Naive thymus-derived CD4-positive, alpha-beta T cell (primary cell): ENCODE measurements at places on chromosomes 3 and 15. TPM values are rescaled to one million over a fixed set of nuclear protein-coding genes. Genes with fewer than 3 reads are reported as not detected.

- H3K4me1 ChIP-seq = no peaks in the 10 kb centered on the region
- no peak overlapping the region for H3K27ac ChIP-seq
- H3K27me3 ChIP-seq = no peaks in the 10 kb centered on the region
- no peak overlapping the region for H3K4me3 ChIP-seq
- H3K36me3 ChIP-seq = no peaks in the 10 kb centered on the region
Observed at GRCh38 chr15:69973102-69973714, 124.5 kb downstream of the TLE3 start.

GRCh38 chr3:53216723-53217122, 39.1 kb downstream of the TKT start:
- no peaks in the 10 kb centered on the region for H3K36me3 ChIP-seq
- H3K4me1 ChIP-seq = no peaks in the 10 kb centered on the region
- no peak overlapping the region for H3K4me3 ChIP-seq
- no peaks in the 10 kb centered on the region for H3K27me3 ChIP-seq

DNA sequence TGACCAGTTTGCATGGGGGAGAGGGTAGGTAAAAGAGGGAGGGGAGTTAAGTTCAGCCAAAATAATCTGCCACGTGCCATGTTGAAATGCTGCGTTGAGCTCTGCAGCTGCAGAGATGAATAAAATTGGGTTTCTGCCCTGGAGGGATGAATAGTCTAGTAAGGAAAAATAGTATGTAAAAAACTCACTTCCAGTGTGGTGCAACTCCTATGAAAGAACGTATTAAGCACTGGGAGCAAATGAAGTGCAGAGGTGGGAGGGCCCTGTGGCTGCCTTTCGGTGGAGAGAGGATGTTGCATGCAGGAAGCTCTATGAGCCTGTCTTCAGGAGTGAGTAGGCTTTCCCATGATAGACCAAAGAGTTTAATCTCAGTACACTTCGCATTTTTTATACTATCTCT, 8.6 kb downstream of the CEP63 start:
- H3K4me1 ChIP-seq = no peaks in the 10 kb centered on the region
- H3K27ac ChIP-seq = no peak overlapping the region
- DNase-seq = no peak

DNA sequence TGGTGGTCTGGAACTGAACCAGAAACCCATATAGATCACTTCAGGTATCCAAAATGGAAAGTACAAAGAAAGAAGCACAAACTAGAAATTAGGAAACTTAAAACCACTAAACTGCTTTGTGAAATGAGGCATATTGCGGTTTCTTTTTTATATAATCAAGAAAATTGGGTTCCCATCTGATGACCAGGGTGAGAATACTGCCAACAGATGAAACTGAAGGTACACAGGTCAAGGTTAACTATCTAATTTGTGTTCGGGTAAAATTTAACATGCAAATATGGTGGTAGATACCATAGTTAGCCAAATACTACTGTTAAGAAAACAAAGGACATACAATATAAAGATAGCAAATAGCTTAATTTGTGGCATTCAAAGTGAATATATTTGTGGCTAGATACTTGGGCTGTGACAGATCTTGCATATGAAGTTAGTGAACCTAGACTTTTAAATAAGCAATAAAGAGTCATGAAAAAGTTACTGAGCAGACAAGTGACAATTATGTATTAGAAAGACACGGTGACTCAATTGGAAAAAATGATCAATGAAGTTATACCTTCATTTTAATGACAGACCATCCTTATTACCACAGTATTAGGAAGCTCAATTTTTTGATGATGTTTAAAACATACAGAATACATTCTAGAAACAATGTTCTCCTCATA, 127.4 kb downstream of the NR2E3 start:
- no peak for DNase-seq
- no peaks in the 10 kb centered on the region for H3K27me3 ChIP-seq
- H3K36me3 ChIP-seq = no peaks in the 10 kb centered on the region
- H3K27ac ChIP-seq = no peak overlapping the region

DNA sequence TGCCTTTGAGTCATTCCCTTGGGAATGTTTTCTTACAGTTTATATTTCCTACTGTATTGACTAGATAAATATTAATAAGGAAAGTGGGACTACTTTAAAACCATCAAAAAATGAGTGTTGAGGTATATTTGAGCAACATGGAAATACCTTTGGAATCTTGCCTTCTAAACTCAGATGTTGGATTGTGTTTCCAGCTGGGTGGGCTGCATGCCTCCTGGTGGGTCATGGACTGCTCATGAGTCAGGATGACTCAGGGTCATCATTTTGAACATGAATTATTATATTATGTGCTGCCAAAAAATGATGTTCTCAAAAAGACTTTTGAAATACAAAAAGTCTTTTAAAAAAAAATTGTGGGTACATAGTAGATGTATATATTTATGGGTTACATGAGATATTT, 41.1 kb upstream of the APH1B start:
- no peaks in the 10 kb centered on the region for H3K27me3 ChIP-seq
- no peak overlapping the region for H3K4me3 ChIP-seq
- H3K36me3 ChIP-seq = no peaks in the 10 kb centered on the region
- no peak for DNase-seq
- H3K27ac ChIP-seq = no peak overlapping the region

- H3K4me1 ChIP-seq = no peaks in the 10 kb centered on the region
- H3K36me3 ChIP-seq = no peaks in the 10 kb centered on the region
- no peak overlapping the region for H3K4me3 ChIP-seq
- H3K27ac ChIP-seq = no peak overlapping the region
Observed at GRCh38 chr15:80645494-80646065, 49.5 kb upstream of the ABHD17C start.

- no peaks in the 10 kb centered on the region for H3K4me1 ChIP-seq
- no peak overlapping the region for H3K4me3 ChIP-seq
- H3K36me3 ChIP-seq = no peaks in the 10 kb centered on the region
- no peaks in the 10 kb centered on the region for H3K27me3 ChIP-seq
- DNase-seq = no peak
Observed at GRCh38 chr15:57143511-57144078, 225.2 kb downstream of the TCF12 start.

- H3K4me3 ChIP-seq = no peak overlapping the region
- no peak for DNase-seq
- H3K27ac ChIP-seq = no peak overlapping the region
- H3K27me3 ChIP-seq = no peaks in the 10 kb centered on the region
Observed at GRCh38 chr3:59865351-59865750, 815.5 kb upstream of the CFAP20DC start.

GRCh38 chr3:45647148-45647619, 42.0 kb upstream of the SACM1L start:
- no peak overlapping the region for H3K4me3 ChIP-seq
- no peaks in the 10 kb centered on the region for H3K36me3 ChIP-seq
- no peaks in the 10 kb centered on the region for H3K4me1 ChIP-seq
- H3K27ac ChIP-seq = no peak overlapping the region

GRCh38 chr15:92288755-92289154, 104.9 kb upstream of the ST8SIA2 start:
- H3K27me3 ChIP-seq = no peaks in the 10 kb centered on the region
- no peak for DNase-seq
- no peaks in the 10 kb centered on the region for H3K36me3 ChIP-seq

DNA sequence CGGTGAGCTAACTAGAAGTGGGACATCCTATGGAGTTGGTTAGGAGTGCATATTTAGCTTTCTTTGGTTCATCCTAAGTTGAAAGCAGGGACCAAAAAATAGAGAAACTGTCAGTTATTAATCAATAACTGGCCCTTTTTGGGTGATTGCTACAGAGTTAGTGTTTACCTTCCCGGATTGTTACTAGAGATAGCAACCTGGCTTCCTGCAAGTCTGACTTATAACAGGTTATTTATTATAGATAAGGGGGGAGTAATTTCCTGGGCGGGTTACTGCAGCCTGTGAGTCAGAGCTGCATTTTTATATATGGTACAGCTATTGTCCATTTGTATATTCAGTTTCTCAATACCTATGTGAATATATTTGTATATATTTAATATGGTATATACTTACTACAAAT, 522.0 kb downstream of the MFSD1 start:
- H3K27ac ChIP-seq = no peak overlapping the region
- H3K4me1 ChIP-seq = no peaks in the 10 kb centered on the region
- no peak for DNase-seq
- H3K27me3 ChIP-seq = no peaks in the 10 kb centered on the region

- no peak overlapping the region for H3K27ac ChIP-seq
- H3K36me3 ChIP-seq = no peaks in the 10 kb centered on the region
- no peaks in the 10 kb centered on the region for H3K4me1 ChIP-seq
- DNase-seq = no peak
- no peaks in the 10 kb centered on the region for H3K27me3 ChIP-seq
- H3K4me3 ChIP-seq = no peak overlapping the region
Observed at GRCh38 chr15:97866959-97867358, 93.5 kb upstream of the ARRDC4 start.

DNA sequence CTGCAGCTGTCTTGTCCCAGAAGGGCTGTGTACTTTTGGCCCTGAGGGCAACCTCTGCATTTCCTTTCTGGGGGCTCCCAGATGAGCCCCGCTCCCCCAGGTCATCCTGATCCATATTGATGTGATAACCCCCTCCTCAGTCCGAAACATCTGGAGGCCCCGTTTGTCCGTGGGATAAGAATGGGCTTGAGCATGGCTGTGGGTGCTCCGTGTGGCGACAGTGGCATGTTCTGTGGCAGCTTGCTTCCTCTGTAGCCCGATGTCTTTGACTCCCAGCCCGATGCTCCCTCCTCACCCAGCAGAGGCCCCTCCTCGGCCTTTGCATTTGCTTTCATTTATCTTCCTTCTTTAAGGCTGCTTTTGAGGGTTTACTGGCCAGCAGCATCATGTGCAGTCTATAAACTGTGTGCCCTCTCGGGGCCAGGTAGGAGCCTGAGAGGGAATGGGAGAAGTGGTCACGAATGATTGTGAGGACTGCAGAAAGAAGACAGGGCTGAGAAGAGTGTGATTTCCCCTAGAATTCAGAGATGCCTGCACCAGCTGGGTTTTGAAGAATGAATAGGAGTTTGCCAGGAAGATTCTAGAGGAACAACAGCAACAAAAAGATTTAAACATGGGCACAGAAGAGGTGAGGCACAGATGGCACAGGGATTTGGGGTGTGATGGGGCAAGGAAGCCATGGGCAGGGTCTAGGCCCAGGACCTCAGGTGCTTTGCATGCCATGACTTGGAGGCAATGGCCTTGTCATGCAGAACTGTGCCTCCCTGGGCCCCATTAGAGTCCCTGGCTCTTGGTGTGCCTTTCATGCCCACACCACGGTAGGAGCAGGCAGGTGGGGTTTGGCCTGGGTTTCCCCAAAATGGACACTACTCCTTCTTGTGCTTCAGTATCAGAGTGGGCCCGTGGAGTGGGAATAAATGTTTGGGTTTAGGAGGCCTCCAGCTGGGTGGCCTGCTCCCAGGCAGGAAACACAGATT, 34.2 kb downstream of the APBA2 start:
- DNase-seq = no peak
- peak overlapping the region; percentile 51 for H3K4me3 ChIP-seq
- H3K4me1 ChIP-seq = peaks cover 51% of the 10 kb centered on the region
- H3K27ac ChIP-seq = peak overlapping the region; percentile 52

DNA sequence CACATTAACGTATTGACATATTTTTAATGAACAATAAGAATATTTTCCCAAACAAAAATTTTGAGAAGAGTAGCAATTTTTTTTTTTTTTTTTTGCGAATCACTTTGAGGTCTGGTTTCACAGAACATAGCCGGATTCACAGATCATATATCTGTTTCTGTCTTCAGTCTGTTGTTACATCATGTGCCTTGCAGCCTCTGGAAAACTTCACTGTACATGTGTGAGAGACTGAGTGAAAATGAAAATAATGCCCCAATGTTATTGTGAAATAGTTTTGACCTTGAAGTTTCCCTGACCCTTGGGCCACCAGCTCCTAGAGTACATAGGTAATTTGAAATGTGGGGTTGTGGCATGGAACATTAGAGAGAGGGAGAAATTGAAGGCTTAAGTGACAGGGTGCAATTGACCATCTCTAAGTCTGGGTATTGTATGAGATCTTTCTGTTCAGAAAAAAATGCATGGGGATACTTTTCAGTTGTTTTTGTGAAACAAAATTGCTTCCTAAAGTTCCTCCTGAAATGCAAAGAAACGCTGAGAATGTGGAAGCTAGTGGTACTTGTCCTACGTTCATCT, 14.0 kb downstream of the ITPR1 start:
- no peak for DNase-seq
- H3K36me3 ChIP-seq = no peaks in the 10 kb centered on the region
- no peaks in the 10 kb centered on the region for H3K27me3 ChIP-seq
- H3K27ac ChIP-seq = no peak overlapping the region

GRCh38 chr3:193971261-193971751, 164.6 kb upstream of the HES1 start:
- H3K36me3 ChIP-seq = no peaks in the 10 kb centered on the region
- no peaks in the 10 kb centered on the region for H3K27me3 ChIP-seq
- no peak overlapping the region for H3K27ac ChIP-seq
- no peaks in the 10 kb centered on the region for H3K4me1 ChIP-seq
- DNase-seq = no peak

DNA sequence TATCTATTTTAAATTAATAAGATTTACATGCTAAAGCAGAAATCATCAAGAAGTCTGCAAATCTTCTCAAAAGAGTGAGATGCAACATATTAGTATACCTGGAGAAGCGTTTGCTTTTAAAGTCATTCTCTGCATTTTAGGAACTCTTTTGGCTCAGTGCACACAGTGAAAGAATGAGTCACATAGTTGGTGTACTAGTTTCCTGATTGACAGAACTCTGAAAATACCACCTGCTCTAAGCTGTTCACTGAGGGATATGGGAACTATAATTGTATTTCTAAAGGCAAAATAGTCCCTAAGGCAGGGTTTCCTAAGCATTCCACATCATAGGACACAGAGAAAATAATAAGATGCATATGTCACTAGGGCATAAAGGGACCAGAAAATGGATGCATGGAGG, 838.5 kb downstream of the DIPK2A start:
- H3K4me1 ChIP-seq = no peaks in the 10 kb centered on the region
- H3K27ac ChIP-seq = no peak overlapping the region

GRCh38 chr15:64089543-64090280, 3.9 kb downstream of the CIAO2A start:
- no peak overlapping the region for H3K27ac ChIP-seq
- no peak overlapping the region for H3K4me3 ChIP-seq
- H3K36me3 ChIP-seq = no peaks in the 10 kb centered on the region
- no peak for DNase-seq

DNA sequence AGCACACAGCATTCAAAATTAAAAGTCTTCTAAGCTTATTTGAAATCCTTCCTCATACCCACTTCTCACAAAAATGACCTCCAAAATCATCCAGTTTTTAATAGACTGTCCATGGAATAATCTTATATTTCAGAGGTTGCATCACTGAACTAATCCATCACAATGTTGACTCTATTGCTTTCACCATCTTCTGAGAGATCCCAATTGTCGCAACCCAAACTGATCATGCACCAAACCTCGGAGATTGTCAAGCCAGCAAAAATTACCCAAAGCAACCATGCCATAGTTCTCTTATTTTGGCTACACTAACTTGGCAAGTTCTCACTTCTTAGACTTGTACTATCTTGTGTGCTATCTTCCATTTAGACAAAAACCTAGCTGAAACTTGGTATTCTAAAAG, 75.5 kb downstream of the LRRFIP2 start:
- no peak overlapping the region for H3K27ac ChIP-seq
- H3K4me1 ChIP-seq = no peaks in the 10 kb centered on the region
- no peaks in the 10 kb centered on the region for H3K27me3 ChIP-seq

Gene PIK3CA
- 34.3 TPM for polyA plus RNA-seq

Gene LRRC2
- 0.48 TPM for polyA plus RNA-seq

Gene PIERCE2
- not detected for polyA plus RNA-seq
